ENCODE measurements at places on chromosomes 1 and 21.

DNA sequence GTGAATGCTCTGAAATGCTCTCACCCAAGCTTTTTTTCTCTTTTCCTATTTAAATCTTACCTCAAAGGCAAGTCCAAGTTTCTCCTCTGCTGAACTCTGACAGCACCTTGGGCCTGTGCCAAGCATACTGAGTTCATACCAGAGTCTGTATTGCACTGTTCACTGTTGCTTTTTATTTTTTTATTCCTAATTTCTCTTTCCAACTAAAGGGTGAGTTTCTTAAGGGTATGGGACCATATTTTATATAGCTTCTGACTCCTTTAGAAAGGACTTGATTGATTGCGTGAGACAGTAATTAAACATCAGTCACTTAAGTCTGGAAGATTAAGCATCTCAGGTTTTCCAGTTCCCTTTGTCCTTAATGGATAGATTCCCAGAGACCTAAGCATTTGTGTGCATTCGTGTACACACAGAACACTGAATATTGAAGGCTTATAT is 69.9 kb downstream of the CACHD1 start:
- DNase-seq, result no peak

GRCh38 chr1:33446590-33446989 is 15.7 kb upstream of the PHC2 start:
- DNase-seq, result no peak

GRCh38 chr21:39641827-39642450 is 29.2 kb downstream of the B3GALT5 start:
- DNase-seq, result no peak

- DNase-seq, result peak; percentile 18
These were observed at the start of gene MANEAL for GRCh38 chr1:37793773-37794371. TSS of gene MANEAL (plus strand) at chr1:37793847. CDS start at chr1:37794183, 336 bp downstream.

DNA sequence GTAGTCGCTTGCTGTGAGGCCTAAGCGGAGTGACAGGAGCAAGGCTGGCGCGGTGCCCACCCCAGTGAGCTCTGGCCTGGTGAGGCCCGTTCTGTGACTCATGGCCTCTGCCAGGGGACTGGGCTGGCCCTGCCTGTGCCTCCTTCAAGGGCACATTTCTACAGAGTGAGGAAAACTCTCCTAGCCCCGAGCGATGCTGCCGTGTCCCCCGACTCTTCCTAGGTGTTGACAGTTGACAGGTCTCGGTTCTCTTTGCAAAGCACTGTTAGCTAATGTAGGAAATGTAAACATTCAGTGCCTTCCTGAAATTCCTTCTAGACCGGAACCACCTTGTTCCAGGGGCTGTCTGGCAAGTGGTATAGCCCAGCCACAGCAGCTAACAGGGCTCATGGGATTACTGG is 43.9 kb downstream of the ABCG1 start:
- no peak for DNase-seq

DNA sequence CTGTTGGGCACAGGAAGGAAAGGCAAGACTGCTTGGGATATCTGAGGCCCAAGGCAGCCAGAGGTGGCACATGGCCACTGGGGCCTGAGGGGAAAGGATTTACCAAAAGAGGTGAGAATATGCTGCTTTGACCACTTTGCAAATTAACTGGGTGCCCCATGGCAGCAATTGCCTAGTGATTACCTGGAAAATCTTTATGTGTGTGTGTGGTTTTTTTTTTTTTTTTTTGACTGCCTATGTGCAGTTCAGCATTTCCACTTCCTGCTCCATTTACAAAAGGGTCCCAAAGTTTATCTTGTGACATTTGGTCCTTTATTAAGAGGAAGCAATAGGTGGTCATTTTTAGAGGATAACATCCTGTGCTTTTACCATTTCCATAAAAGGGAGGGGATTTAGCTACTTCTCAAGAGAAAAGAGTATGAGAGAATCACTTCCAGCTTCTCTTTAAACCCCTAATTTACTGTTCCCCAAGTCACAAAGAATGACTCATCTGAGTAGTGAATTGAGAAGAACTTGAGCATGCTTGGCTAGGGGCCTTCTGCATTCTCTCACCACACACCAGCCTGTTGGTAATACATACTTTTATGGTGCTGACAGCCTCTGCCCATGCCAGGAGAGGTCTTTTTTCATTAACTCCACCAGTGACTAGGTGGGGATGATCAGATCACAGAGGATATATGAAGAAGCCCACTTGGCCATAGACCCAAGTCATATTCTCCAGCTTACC is 52.1 kb downstream of the SYDE2 start:
- no peak for DNase-seq

DNA sequence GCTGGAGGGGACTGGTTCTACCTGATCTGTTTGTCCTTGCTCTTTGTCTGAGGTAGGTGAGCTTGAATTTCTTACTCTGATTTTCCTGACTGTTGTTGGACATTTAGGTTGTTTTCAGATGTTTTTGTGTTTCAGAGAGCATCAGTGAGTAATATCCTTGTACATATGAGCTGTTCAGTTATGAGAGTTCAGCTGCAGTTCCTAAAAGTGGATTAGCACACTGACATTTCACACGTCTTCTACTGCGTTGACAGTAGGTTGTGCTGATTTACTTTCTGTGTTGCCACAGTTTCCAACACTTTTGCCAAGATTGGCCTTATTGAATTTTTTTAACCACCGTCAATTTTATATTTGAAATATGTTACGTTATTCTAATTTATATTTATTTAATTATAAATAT is 27.7 kb downstream of the CXADR start:
- DNase-seq, result no peak

- no peak for DNase-seq
These were observed 2.5 kb downstream of the SLC25A34 start for GRCh38 chr1:15738416-15739113.

- no peak for DNase-seq
These were observed 43.3 kb downstream of the L1TD1 start for GRCh38 chr1:62237950-62238374.

GRCh38 chr1:29657816-29658215 is 421.5 kb downstream of the PTPRU start:
- no peak for DNase-seq

DNA sequence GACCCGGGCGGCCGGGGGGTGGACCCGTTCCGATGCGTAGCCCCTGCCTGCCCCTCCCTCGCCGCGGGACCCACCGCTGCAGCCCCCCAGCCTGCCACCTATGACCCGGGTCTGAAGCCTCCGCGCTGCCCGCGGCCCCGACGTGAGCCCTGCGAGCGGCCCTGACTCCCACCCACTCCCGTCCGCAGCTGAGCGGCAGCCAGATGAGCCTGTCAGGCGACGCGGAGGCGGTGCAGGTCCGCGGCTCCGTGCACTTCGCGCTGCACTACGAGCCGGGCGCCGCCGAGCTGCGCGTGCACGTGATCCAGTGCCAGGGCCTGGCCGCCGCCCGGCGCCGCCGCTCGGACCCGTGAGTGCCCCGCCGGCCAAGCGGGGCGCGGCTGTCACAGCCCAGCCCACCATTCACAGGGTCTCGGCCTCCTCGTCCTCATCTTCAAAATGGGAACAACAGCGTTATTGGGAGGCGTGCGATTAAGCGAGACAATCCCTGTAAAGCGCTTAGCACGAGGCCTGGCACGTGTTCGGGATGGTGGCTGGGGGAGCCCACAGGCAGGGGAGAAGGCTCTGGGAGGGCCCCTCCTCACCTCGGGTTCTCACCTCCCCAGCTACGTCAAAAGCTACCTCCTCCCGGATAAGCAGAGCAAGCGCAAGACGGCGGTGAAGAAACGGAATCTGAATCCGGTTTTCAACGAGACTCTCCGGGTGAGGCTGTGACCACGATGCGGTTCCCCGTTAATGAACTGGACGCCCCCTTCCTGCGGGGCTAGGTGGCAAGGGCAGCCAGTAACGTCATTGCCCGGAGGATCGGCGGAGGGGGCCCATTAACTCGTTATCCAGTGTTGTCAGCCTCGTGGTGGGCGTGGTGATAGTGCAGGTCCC is 8.2 kb downstream of the SYTL1 start:
- no peak for DNase-seq

- no peak for DNase-seq
These were observed 27.8 kb downstream of the FAM20B start for GRCh38 chr1:179053486-179053885.

GRCh38 chr1:212498283-212499040 is 65.7 kb downstream of the NENF start:
- no peak for DNase-seq

- DNase-seq, result peak; percentile 6
These were observed 51.1 kb upstream of the PDC start for GRCh38 chr1:186511761-186512637.

GRCh38 chr1:16026723-16027484 is 5.1 kb downstream of the CLCNKA start:
- DNase-seq, result peak; percentile 28

DNA sequence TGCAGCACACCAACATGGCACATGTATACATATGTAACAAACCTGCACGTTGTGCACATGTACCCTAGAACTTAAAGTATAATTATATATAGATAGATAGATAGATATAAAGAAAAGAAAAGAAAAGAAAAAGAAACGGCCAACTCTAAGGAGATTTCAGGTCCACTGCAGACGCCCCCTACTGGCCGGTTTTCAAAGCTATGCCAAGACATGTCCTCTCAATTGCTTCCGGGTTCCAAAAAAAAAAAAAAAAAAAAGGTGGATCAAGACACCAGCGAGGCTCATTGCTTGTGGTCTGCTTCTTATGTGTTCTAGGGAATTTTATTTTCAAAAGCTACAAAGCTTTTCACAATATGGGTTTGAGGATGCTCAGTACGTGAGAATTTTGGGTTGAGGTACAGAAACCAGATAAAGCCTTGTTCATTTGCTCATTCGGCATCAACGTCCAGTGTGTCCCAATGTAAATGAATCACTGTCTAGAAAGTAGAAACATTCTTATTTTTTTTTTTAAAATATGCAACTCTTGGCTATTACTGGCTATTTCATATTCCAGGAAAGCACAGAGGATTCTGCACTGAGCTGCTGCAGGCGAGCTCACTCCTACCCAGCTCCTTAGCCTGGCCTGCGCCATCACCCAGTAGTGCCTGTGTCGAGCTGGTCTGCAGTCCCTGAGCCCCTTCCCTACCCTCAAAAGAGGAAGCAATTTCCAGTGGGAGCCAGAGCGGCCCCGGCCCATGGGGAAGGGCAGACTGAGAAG is 643.0 kb downstream of the KIF26B start:
- no peak for DNase-seq

- peak; percentile 44 for DNase-seq
These were observed 14.4 kb downstream of the SLC5A9 start for GRCh38 chr1:48236716-48237470.

DNA sequence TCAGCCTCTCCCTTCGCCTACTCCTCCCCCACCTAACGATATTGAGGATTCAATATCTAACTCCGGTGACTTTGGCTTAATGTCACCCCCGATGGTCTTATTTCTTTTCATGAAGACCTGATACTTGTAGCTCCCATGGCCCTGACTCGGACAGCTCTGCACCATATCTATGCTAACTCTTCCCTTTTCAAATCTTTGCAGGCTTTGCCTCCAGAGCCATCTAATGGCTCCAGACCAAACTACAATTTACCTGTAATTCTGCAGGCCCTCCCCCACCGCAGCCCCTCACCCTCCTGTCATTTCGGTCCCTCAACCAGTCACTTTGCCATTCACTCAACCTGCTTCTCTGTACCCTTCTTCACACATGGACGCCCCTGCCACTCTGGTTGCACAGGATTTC is 7.9 kb upstream of the GSTM5 start:
- no peak for DNase-seq

DNA sequence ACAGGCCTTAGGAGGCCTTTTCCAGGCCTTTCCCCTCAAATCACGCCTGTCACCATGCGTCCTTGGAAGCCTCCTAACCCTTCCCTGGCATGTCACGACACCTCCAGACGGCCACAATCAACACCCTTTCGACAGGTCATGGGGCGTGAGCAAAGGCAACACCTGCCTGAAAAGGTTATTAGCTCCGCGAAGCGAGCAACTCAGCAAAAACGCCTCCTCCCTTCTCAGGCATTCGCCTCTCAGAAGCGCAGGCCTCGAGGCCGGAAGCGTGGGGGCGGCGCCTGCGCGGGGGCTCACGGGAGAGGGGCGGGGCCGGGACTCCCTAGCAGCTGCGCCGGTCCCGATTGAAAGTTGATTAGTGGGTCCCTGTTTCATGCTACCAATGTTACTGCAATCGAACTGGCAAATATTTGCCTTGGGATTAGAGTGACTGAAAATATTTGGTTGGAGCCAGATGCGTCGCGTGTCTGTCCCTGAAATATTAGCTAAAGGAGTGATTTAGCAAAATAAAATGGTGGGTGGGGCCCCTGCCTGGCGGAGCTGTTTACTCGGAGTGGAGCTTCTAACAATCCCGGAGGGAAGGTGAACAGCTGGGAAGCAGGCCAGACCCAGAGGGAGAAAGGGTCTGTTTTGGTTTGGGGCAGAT is 44.9 kb downstream of the GFI1 start:
- no peak for DNase-seq

- no peak for DNase-seq
These were observed 7.2 kb downstream of the ATP1B1 start for GRCh38 chr1:169113613-169114119.

DNA sequence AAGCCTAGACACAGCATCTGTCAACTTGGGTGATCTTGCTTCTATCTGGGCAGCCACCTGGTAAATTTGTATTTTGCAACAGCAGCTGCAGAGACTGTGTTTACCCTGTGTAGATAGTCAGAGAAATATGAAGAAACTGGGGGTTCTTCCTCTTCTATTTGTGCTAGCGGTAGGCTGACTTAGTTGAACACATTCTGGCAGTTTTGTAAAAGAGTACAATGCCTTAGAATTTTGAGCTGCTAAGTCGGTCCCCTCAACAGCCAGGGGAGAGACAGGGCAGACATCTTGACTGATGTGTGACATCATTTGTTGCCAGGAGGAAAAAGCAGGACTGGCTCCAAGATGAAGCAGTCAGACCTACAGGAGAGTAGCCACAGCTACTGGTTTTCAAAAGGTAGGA is 53.7 kb downstream of the KCNJ6 start:
- DNase-seq, result no peak

DNA sequence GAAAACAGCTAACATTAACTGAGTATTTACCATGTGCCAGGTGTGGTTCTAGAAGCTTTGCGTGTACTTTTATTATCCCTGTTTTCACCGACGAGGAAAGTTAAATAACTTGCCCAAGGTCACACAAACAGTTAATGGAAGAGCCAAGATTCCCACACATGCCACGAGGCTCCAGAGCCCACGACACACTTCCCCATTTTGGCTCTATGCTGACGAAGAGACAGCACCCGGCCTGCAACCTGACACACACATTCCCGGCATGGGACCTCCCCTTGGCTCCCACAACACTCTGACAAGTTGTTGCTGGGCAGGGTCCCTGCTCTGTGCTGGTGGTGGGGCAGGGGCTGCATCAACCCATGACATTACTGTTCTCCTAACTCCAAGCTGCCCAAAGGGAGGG is 52.8 kb downstream of the RAP1GAP start:
- DNase-seq, result no peak

- no peak for DNase-seq
These were observed 80.9 kb downstream of the ABCA4 start for GRCh38 chr1:94039871-94040569.

- no peak for DNase-seq
These were observed 68.2 kb downstream of the MAP10 start for GRCh38 chr1:232873412-232873811.

- no peak for DNase-seq
These were observed 218.7 kb upstream of the COA6 start for GRCh38 chr1:234154320-234155251.

- DNase-seq, result no peak
These were observed 640.0 kb upstream of the ADGRL2 start for GRCh38 chr1:81160696-81161095.
